ENCODE measurements at places on chromosomes 5 and 9.
A peak's percentile ranks its signal among the peaks of the same experiment; 100 is the strongest.

DNA sequence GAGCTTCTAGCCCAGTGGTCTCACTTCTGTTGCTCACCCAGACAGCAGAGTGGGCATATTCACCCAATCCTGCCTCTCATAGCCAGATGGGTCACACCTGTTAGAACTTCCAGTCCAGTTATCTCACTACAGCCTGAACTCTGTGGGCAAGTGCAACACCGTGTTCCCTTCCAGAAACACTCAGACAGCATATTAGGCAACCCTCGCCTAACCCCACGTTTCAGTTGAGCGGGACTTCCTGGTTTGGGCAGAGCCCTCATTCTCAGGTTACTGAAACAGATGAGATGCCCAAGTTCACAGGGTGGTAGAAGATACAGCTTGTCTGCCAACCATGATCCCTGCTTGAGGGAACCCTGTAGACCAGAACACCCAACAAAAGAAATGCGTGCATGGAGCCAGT, 538.2 kb downstream of the CYLC2 start:
- DNase-seq: no peak

- no peak for DNase-seq
These were observed 259.6 kb downstream of the CDH12 start for GRCh38 chr5:22593592-22593991.

DNA sequence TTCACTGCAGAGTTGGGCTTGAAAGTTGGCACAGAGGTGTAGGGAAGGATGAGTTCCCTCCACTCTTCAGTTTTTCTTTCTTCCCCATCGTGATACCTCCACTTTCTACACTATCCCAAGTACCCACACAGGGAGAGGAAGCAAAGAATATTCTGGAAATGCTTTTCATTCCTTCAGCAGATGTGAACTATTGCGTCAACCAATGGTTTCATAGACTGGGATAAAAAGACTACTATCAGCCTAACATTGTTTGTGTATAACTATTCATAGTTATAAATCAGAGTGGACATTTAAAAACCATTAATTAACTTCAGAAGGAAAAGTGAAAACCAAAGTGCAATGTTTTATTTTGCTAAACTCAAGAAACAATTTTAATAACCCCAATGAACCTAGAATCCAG, 63.6 kb upstream of the MAMDC2 start:
- DNase-seq: no peak

DNA sequence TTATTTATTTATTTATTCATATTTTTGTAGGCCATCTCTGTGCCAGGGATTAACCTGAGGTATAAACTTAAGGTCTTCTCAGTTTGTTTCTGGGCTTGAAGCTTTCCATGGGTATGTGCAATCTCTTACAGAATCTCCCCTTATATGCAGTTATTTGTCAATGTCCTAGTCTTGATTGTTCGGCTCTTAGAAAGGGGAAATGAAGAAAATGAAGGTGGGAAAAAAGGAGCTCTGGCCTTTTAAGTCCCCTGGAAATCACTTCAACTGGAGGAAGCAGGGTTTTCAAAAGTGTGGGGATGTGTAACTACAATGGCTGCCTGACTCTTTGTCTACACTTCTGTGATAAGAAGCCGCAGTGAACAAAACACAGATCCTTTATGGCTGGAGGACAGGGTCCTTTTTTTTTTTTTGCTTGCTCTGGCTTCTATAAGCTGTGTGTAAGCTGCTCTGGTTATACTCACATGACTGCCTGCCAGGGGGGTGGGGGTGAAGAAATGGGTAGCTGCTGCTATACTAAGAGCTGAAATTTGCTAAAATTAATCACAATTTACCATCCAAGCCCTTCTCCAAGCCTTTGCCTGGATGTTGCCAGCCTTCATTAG, 33.7 kb downstream of the CENPP start:
- peak; percentile 50 for DNase-seq

- DNase-seq: no peak
These were observed 399.4 kb downstream of the CTNND2 start for GRCh38 chr5:11504886-11505193.

DNA sequence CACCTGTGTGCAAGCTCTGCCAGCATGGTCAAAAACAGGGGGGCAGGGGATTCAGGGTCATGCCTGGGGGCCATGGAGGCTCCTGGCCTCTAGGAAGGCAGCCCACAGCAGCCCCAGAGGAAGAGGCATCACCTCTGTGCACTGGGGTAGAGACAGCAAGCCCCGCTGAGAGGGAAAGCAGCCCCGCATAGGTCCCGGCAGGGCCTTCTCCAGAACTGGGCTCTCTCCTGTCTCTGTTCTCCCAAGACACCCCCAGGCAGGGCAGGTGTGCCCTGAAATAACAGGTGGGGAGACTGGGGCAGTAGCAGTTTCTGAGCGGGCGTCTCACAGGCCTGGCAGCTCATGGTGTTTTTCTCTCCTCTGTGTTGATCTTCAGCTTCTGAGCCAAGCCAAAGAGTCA, 279.1 kb downstream of the HSPA4 start:
- DNase-seq: no peak

DNA sequence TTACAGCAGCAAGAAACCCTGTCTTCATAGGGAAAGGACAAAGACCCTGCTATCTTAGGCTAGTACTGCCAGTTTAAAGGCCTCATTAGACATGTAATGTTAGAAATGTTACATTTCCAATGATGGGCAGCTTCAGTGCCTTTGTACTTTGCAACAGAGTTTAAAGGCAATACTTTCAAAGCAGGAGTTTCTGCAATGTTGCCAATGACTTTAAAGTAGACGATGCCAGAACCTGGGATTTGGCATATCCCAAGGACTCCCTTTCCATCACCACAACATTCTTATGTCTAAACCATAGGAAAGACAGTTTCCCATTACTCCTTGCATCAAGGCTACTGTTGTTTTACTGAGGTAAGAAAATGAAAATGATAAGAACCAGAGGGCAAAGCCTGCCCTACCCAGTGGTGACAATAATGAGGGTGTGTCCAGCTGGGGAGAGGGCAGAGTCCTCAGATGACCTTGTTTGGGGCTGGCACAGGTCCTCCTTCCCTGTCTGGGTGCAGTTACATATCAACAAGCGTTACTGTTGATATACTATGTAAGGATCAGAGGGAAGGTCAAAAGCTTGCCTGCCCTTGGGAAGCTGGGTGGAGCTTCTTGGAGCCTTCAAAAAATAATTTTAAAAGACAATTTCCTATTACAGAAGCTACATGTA, 27.5 kb upstream of the MLANA start:
- DNase-seq: no peak

DNA sequence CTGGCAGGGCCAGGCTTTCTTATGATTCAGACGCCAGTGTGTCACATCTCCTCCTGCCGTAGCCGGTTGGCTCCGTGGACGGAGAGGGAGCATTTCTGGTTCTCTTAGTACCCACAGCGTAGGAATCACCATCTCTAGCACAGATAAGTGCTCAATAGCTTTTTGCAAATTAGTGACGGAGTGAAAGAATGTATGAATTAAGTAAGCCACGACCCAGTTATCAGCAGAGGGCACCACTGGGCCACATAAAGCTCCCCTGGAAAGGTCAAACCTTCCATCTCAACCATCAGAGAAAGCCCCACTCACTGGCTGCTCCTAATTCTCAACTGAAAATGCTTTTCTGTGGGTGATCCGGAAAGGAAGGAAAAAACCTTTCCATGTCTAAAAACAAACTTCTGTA, 317.0 kb upstream of the ADCY2 start:
- DNase-seq: no peak

- DNase-seq: peak; percentile 45
These were observed 280.4 kb downstream of the CDH9 start for GRCh38 chr5:26757941-26758340.

- DNase-seq: no peak
These were observed 273.2 kb upstream of the PRDM9 start for GRCh38 chr5:23234197-23234596.

DNA sequence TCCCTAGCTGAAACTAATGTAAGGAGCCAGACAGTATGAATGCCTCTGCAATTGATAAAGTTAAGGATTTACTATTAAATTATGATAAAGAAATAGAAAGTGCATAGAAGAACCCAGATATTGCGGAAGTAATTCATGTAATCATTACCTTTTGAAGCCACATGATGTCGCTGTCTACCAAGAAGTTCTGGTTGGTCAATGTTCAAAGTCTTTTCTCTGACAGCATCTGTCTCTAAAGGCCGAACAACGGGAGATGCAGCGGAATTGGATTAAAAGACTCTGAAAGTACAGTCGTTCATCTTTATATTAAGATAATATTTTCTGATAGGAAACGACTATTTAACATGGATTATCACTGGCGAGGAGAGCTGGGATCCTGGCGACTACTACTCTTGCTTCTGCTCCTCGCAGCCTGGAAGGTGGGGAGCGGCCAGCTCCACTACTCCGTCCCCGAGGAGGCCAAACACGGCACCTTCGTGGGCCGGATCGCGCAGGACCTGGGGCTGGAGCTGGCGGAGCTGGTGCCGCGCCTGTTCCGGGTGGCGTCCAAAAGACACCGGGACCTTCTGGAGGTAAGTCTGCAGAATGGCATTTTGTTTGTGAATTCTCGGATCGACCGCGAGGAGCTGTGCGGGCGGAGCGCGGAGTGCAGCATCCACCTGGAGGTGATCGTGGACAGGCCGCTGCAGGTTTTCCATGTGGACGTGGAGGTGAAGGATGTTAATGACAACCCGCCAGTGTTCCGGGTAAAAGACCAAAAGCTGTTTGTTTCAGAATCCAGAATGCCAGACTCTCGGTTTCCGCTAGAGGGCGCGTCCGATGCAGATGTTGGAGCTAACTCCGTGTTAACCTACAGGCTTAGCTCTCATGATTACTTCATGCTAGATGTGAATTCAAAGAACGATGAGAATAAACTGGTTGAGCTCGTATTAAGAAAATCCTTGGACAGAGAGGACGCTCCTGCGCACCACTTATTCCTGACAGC, at the start of gene PCDHA8:
Gene PCDHA8, plus strand, starts transcription at position 210 of the 985 bp plus-strand sequence. Its CDS starts 135 bp downstream, at position 345.
- peak; percentile 2 for DNase-seq

- DNase-seq: peak; percentile 27
These were observed 1.2 kb downstream of the G3BP1 start for GRCh38 chr5:151772846-151773561.

DNA sequence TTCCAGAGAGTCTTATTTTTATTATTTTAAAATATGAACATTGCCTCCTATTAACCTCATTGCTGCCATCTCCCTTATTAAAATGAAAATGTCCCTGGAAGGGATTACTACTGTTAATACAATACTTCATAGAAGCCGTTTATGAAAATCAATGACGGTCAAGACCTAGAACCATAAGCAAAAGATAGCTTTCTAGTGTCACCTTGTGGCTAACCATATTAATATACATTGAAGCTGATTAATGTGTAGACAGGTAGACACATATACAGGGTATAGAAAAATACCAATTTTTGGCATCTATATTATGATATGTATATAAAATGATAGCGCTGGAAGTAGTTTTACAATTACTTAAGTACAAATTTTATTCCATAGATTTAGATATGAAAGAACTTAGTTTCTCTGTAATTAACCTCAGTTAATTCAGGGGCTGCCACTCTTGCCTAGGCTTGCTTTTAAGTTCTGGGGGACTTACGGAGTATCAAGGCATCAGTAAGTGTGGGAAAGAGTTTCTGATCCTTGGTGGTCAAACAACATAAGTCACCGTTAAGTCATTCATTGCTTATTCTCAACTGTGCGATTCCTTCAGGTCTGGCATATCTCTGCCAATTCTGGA, 2.5 kb upstream of the YTHDC2 start:
- DNase-seq: peak; percentile 32

DNA sequence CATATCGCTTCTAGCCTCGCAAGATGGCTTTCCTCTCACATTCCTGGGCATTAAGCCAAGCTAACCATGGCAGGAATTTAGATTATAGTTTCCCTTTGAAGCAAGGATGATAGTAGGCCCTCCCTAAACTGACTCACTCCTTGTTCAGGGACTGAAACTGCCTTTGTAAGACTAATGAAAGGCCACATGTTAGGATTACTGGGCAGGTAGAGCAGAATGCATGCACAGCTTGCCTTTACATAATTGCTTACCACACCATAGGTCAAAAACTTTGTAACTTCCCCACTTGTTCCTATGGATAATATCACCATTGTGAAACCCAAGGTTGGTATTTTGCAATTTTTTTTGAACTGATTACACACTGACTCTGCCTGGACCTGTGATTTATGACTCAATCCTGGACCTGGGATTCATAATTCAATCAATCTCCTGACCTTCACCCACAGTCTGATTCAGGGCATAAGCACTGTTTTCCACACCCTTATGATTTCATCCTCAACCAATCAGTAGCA, 41.0 kb upstream of the PRDM9 start:
- peak; percentile 6 for DNase-seq

DNA sequence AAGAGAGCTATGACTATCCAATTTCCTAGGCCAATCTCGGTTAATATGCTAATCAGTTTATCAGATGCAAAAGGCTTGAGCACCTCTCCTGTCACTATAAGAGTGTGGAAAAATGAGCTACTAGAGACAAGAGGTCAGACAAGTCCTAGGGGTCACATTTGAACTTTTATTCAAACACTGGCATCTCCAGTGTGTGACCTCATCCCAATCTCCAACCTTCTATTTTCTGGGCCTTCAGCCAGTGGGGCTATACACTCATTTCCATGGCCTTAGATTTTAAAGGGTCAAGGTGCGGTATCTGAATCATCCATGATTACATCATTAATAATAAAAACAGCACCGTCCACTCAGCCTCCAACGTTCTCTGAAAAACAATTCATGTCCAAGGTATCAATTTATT, 139.6 kb upstream of the LRRTM2 start:
- no peak for DNase-seq

GRCh38 chr5:17174965-17175364, 42.5 kb upstream of the BASP1 start:
- DNase-seq: no peak

GRCh38 chr9:34457266-34458012, 931 bp downstream of the FAM219A start:
- DNase-seq: no peak

DNA sequence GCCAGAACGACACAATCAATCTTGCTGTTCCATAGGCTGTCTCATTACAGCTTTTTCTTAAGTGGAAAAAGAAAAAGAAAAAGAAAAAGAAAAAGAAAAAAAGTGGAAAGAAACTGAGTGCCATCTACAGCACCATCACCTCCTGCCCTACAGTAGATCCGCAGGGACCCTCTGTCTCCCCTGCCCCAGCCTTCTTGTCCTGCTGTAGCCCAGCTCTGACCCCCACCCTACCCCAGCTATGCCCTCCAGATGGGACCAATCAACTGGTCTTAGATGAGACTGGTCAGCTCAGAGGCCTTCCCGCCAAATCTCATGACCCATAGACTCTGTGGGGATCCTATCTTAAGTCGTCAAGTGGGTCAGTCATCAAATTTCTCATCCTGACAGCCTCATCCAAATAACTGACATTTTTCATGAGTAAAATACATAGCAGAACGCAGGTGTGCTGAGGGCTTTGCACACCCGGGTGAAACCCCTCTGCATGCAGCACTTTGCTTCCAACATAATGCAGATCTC, 34.8 kb downstream of the TSPAN17 start:
- no peak for DNase-seq

- DNase-seq: no peak
These were observed 10.6 kb downstream of the TMEM250 start for GRCh38 chr9:136107953-136108647.

- no peak for DNase-seq
These were observed 1390.3 kb upstream of the NUDT12 start for GRCh38 chr5:104952876-104953275.

DNA sequence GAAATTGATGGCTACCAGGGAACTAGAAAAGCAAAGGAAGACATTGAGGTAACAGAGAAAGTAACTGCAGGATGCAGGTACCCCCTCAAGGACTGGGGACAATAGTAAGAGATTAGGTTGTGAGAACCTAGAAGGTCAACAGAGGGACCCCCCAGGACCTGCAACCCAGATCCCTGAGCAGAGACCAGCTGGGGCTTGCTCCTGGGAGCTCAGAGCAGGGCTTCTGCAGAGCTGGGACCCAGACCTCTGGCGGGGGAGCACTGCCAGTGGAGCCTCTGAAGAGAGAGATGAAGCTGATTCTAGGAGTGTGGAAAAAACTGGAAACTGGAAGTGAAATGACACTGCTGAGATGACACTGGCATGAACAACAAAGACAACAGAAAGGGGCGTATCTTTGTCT, 17.2 kb downstream of the MORN5 start:
- no peak for DNase-seq
